Left renal cortex interstitium (tissue), 4 donors: ENCODE measurements at places on chromosomes 1 and 21. TPM values are rescaled to one million over a fixed set of nuclear protein-coding genes. Genes with fewer than 3 reads are reported as not detected.

SLC25A34 gene
- polyA plus RNA-seq, result 1.3 TPM

NFIA gene
- 16.0 TPM for polyA plus RNA-seq

TCHH gene
- 0.06 TPM for polyA plus RNA-seq

PDZK1IP1 gene
- polyA plus RNA-seq, result 52.3 TPM

C1QA gene
- 10.7 TPM for polyA plus RNA-seq

ITGB2 gene
- 12.5 TPM for polyA plus RNA-seq

ETS2 gene
- polyA plus RNA-seq, result 44.7 TPM

CR1L gene
- 1.5 TPM for polyA plus RNA-seq

CELA3B gene
- polyA plus RNA-seq, result 0.31 TPM

C1orf56 gene
- polyA plus RNA-seq, result 9.6 TPM

CYP4A22 gene
- 4.8 TPM for polyA plus RNA-seq

ANKRD34A gene
- polyA plus RNA-seq, result 0.65 TPM

SERPINC1 gene
- polyA plus RNA-seq, result 0.30 TPM

ECM1 gene
- polyA plus RNA-seq, result 12.4 TPM

NMNAT2 gene
- 4.2 TPM for polyA plus RNA-seq

TNFAIP8L2 gene
- polyA plus RNA-seq, result 1.2 TPM

SYT14 gene
- polyA plus RNA-seq, result 0.30 TPM

LELP1 gene
- polyA plus RNA-seq, result not detected

KISS1 gene
- 0.64 TPM for polyA plus RNA-seq

C1orf185 gene
- polyA plus RNA-seq, result not detected

FALEC gene
- 0.64 TPM for polyA plus RNA-seq

TMEM9 gene
- polyA plus RNA-seq, result 153 TPM

CFAP57 gene
- 4.2 TPM for polyA plus RNA-seq

USP33 gene
- 95.0 TPM for polyA plus RNA-seq

IL19 gene
- 0.63 TPM for polyA plus RNA-seq

LCE4A gene
- not detected for polyA plus RNA-seq

LCE7A gene
- polyA plus RNA-seq, result not detected

ELF3 gene
- polyA plus RNA-seq, result 43.8 TPM

MRPL20 gene
- polyA plus RNA-seq, result 123 TPM

SLX9 gene
- polyA plus RNA-seq, result 23.7 TPM

CFAP107 gene
- 0.85 TPM for polyA plus RNA-seq

IBA57 gene
- polyA plus RNA-seq, result 6.6 TPM

ADAM30 gene
- not detected for polyA plus RNA-seq

CD48 gene
- 0.66 TPM for polyA plus RNA-seq

CERS2 gene
- 293 TPM for polyA plus RNA-seq

SLC35F3 gene
- 0.58 TPM for polyA plus RNA-seq

SHISAL2A gene
- 1.3 TPM for polyA plus RNA-seq

TPR gene
- 120 TPM for polyA plus RNA-seq

TSPAN1 gene
- polyA plus RNA-seq, result 99.6 TPM

KRTAP13-2 gene
- not detected for polyA plus RNA-seq

KRTAP11-1 gene
- not detected for polyA plus RNA-seq

RPAP2 gene
- polyA plus RNA-seq, result 29.7 TPM

OLFML3 gene
- polyA plus RNA-seq, result 130 TPM

HAO2 gene
- polyA plus RNA-seq, result 103 TPM

DDAH1 gene
- 123 TPM for polyA plus RNA-seq

ERG gene
- polyA plus RNA-seq, result 20.6 TPM

CCDC185 gene
- polyA plus RNA-seq, result not detected

KDF1 gene
- 11.7 TPM for polyA plus RNA-seq

ACTN2 gene
- polyA plus RNA-seq, result 0.51 TPM

ZMYM1 gene
- polyA plus RNA-seq, result 21.9 TPM

EXOC8 gene
- 10.8 TPM for polyA plus RNA-seq

ASCL5 gene
- polyA plus RNA-seq, result 0.08 TPM

RSPO1 gene
- 6.9 TPM for polyA plus RNA-seq

CDCA8 gene
- polyA plus RNA-seq, result 16.2 TPM

SLAMF6 gene
- polyA plus RNA-seq, result 0.17 TPM

LRRC40 gene
- polyA plus RNA-seq, result 33.6 TPM
